T-helper 2 cell treated with Interferon-gamma antibody and Interleukin-4, amounts not matched to agents 5 μg/mL and 100 μg/mL, for 36 hours (primary cell): ENCODE measurements at places on chromosomes 2 and 18.

- no peak for DNase-seq
Measured at GRCh38 chr18:7584646-7585275, 17.6 kb downstream of the PTPRM start.

- no peak for DNase-seq
Measured at GRCh38 chr2:96213379-96213778, 4.8 kb upstream of the STARD7 start.

DNA sequence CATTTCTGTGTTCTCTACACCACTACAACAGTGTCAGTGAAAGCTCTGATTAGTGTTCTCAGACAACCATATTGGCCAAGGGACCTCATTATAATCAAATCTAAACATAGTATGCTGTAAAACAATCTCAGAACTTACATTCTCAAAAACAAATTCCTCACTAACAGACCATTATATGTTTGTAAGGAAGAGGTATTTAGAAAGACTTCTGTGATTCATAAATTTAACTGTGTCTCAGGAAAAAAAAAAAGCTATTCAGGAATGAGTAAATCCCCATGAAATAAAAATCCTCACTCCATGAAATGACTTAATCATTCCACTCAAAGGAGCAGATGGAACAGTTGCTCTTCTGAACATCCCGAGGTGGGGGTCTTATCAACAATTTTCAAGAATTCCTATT is 413.0 kb downstream of the CDH2 start:
- DNase-seq, result no peak

DNA sequence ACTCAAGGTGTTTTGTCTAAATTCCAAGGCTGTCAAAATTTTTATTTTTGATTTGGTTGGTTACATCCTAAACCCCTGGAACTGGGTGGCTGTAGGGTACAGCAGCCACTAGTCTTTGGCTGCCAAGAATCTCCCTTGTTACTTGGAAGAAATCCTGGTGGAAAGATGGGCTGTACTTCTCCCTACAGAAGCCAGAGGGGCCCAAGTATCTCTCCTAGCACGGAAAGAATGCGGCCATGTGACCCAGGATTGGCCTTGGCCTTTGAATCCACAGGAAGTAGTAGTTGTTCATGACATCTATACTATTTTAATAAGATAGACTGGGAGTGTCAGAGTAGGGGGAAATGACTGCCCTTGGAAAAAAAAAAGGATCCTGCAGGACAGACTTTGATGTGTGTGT is 54.4 kb upstream of the MYO3B start:
- no peak for DNase-seq

DNA sequence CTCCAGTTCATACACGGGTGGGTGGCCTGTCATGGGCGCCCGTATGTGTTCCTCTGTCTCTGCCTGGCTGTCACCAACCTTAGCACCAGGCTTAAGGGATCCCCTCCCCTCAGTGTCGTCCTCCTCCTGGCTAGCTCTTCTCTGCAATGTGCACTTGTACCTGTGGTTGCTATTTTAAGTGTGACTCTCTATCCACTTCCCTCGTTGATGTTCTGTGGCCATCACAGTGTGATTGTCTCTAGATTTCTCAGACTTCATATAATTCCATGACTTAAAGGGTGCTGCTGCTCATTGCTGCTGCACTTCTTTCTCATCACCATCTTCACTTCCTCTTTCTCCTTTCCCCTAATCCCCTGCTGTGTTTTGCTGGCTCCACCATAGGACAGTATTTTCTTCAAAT is 143.4 kb downstream of the EML6 start:
- no peak for DNase-seq

- no peak for DNase-seq
Measured at GRCh38 chr2:53694096-53694771, 73.4 kb upstream of the CHAC2 start.

- DNase-seq, result no peak
Measured at GRCh38 chr2:188278388-188279092, 13.1 kb upstream of the GULP1 start.

- DNase-seq, result no peak
Measured at GRCh38 chr18:28189400-28190239, 12.7 kb upstream of the CDH2 start.

- DNase-seq, result no peak
Measured at GRCh38 chr2:134500211-134500935, 218.4 kb downstream of the TMEM163 start.

DNA sequence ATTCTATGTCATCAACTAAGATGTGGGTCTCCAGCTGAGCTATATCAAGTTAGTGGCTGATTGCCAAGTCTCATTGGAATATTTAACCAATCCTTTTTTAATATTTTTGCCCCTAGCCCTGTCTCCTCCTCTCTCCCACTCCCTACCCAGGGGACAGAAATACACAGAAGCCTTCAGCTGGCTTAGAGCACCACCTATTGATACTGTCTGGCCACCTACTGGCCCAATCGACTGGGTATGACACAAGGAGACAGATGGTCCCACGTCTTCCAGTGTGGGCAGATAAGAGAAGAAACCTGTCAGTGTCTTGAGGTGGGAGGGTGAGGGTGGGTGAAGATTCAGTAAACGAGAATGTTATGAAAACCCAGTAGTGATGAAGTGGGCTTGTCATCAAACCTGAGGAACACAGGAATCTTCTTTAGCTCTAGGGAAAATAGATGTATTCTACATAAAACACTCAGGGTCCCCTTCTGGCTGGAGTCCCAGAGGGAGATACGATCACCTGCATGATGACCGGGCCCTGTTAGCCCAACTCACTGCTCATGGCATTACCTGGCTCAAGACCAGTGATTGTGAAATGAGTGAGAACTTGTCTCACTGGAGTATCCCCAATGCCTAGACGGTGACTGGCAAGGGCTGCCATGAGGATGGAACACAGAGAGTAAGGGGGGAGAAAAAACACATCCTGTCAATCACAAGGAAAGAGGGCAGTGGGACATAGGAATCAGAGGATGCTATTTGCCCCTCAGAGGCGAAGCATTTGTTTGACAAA is 26.7 kb downstream of the POLR1A start:
- DNase-seq, result no peak

DNA sequence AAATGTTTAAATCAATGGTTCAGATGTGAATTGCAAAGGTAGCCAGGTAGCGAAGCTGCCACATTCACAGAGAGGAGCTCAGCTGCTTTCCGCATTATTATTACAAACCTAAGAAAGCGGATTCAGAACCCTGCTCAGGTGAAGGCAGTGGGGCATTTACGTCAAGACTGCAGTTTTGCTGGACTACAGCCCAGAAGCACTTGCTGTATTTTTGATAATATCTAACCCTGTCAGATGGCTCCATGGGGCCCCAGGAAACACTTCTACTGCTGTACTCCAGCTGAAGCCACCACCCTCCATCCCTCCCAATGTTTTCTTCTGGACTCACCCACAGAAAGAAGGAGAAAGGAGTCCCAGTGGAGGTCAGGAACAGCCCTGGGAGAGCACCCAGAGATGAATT is 96.9 kb downstream of the TPO start:
- DNase-seq, result no peak
